Aorta (tissue), 5 donors: ENCODE measurements at places on chromosomes 2 and 18. TPM values are rescaled to one million over a fixed set of nuclear protein-coding genes. Genes with fewer than 3 reads are reported as not detected.

ANO7 gene
- total RNA-seq, result 5.4 TPM

DNA sequence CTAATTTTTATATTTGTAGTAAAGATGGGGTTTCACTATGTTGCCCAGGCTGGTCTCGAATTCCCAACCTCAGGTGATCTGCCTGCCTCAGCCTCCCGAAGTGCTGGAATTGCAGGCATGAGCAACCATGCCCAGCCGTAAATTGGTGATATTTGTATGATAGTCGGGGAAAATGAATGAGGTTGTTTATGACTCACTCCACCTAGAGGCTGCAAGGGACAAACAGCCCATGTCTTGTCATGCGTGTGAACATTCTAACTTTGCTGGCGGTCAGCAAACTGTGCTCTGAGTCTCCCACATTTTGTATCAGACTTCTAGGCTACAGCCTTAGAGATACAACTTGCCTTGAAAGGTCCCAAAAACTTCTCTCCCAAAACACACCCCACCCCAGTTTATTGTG is 133.5 kb upstream of the DTNA start:
- DNase-seq, result no peak

DNA sequence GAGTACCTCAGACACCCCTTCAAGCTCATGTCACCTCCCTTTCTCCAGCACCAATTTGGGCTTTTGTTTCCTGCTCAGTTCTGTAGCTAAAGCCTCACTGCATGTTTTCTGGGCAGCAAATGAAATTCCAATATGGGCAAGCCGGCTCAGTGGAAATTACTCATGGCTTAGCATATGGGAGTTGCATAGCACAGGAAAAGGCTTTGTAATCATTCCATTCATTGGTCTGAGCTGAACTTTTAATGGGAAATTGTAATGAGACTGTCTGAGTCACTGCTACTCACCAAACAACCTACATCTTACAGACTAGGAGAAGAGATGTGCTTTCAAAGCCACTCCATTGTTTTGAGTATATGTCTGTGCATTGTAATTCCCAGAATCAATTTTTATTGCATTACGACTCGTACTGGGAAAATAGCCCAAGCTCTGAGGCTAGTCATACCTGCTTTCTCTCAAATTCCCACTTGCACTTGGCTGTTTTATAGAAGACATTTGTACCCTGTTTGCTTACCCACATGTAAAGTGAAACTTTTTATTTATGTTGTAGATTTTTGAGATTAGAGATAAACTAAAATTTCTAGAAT is 139.5 kb upstream of the LRATD1 start:
- DNase-seq, result no peak

ANKRD30BL gene
- total RNA-seq, result not detected

DNA sequence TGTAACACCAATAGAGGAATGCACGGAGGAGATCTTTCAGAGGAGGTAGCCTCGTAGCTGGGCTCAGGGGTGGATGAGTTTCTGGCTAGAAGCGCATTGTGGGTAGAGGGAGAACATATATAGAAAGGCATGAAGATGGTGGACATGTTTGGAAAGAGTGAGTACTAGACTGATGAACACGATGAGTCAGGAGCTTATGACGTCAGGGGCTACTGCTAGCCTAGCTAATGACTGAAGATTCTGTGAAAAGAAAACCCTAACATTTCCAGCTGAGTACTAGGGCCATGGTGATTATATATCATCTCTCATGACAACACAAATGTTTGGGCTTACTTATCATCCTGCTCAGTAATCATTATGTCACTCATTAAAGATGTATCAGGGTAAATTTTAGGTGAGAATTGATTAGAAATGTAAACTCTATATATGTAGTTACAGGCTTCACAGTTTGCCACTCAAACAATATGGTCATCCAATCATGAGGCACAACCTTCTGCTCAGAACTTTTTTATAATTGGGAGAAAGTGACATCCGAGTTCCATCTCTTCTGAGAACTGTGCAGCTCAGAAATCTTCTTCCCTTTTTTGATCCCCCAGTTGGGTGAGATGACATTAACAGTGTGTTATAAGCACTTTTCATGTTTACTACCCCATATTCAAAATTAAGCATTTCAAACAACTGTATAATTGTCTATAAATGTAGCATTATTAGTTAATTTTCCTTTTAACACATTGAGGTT is 22.2 kb upstream of the IL1RN start:
- DNase-seq, result no peak

SLC19A3 gene
- total RNA-seq, result 2.8 TPM

DNA sequence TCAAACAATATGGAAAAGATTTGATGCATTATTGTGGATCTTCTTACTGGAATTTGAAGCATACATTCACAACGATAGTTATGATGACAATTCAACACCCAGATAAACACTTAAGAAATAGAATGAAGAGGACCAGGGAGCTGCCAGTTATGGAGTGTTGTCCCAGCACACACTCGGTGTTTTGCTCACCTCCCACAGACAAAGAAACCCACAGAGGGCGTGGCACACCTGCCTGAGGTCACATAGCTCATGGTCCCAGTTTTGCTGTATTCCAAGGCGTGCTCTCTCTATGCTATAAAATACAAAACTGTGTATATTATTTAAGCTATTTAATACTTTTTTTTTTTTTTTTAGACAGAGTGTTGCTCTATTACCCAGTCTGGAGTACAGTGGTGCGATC is 31.1 kb downstream of the EFR3B start:
- DNase-seq, result no peak

DNA sequence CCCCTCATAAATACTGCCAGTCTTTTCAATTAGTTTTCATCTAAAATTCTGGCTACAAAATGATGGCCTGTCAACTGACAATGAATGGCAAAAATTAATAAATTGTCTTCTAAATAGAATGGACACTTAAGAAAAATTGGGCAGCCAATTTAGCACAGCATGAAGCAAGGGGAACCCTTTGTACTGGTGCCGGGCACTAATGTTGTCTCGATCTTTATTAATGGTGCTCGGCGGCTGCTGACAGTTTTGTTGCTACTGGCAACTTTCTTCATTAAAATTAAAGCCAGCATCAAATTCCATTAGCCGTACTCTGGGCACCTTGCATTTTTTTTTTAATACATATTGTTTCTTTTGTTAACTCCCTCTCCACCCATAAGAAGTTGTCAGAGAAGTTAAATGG is 309.3 kb downstream of the GBX2 start:
- no peak for DNase-seq

ADAM17 gene
- 47.0 TPM for total RNA-seq

- no peak for DNase-seq
Observed at GRCh38 chr2:196225213-196225612, 53.8 kb upstream of the STK17B start.

DNA sequence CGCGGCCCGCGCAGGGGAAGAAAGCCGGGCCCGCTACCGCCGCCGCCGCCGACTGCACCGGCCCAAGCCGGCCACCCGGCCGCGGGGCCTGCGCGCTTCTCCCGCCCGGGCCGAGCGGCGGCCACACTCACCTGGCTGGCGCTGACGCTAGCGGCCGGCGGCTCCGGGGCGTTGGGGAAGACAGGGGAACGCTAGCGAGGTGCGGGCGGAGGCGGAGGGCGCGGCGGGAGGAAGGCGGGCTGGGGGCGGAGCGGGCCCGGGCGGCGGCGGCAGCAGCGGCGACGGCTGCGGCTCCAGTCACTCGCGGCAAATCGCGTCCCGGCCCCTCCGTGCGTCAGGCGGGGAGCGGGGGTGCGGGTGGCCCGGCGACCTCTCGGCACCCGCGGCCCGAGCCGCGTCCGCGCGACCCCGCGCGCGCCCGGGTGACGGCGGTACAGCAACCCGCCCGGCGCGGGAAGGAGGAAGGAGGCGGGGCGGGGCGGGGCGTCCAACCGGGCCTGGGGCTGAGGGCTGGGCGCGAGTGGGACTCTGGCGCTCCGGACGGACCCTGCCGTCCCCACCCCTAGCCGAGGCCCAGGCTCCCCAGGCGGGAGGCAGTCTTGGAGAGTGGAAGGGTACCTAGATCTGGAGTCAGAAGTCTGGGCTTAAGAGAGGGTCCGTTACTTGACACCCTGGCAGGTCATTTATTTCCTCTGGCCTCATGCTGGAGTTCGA is at the start of gene SESTD1:
TSS of gene SESTD1 (minus strand) at position 465 of the 714 bp plus-strand sequence. CDS start 72,991 bp downstream, outside the sequence.
- DNase-seq, result peak; percentile 88

LIMS1 gene
- total RNA-seq, result 76.7 TPM

COL4A4 gene
- total RNA-seq, result 15.8 TPM

- no peak for DNase-seq
Observed at GRCh38 chr2:48695991-48696390, 59.5 kb downstream of the LHCGR start.

DNA sequence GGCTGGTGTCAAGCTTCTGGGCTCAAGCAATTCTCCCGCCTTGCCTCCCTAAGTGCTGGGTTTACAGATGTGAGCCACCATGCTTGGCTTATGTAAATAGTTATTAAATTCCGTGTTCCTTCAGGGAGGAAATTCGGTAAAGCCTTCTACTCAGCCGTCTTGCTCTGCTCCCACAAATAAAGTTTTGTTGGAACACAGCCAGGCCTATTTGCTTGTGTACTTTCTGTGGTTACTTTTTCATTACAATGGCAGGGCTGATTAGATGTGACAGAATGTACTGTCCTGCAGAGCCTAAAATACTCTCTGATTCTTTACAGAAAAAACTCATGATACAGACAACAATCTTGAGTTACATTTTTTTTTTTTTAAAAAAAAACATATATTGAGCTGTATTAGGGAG is 68.8 kb upstream of the TACR1 start:
- DNase-seq, result no peak

GRCh38 chr2:21042958-21043743 is 722 bp downstream of the APOB start:
- peak; percentile 70 for DNase-seq

- no peak for DNase-seq
Observed at GRCh38 chr2:195730912-195731311, 73.9 kb downstream of the SLC39A10 start.

FAM161A gene
- 2.4 TPM for total RNA-seq

BMP10 gene
- not detected for total RNA-seq

GRCh38 chr2:228675646-228676045 is 494.2 kb upstream of the SPHKAP start:
- DNase-seq, result no peak

PAX3 gene
- total RNA-seq, result not detected

GRCh38 chr2:204505488-204505887 is 39.8 kb upstream of the PARD3B start:
- DNase-seq, result no peak

GRCh38 chr2:37831081-37831780 is 93.9 kb upstream of the RMDN2 start:
- DNase-seq, result no peak

- DNase-seq, result no peak
Observed at GRCh38 chr2:25806941-25807340, 71.3 kb downstream of the ASXL2 start.

GAREM2 gene
- total RNA-seq, result 7.7 TPM

DNA sequence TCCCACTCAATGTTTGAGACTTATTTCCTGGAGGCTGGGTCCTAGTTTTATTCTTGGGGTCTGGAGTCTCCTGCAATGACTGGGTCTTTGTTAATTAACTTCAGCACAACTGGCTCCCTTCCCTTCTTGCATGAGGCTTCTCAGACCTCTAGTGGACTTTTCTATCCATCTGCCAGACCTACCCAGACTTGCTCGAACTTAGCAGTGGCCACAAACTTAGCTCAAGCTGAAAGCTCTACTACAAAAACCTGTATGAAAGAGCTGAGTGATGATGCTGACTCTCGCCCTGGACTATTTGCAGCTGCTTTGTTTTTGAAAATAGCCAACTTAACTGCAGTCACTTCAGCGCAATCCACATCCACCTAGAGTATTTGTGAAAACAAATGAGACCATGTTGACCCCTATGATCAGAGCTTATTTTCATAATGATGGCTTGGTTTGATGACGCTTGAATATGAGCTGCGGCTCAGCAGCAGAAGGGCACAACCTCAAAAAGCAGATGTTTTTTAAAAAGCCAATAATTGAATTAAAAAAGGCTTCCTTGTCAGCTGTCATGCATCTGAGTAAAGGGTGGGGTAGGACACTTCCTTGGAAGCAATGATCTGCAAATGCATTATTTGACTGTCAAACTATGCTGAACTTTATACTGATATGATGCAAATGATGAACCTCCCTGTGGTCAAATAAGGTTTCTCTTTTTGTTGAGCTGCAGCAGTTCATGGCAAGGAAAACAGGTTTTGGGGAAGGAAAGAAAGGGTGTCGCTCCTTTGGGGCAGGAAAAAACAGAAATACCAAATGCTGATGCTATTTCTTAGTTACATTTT is 10.6 kb upstream of the ANXA4 start:
- DNase-seq, result no peak

QPCT gene
- total RNA-seq, result 4.0 TPM

TLX2 gene
- total RNA-seq, result not detected

DNA sequence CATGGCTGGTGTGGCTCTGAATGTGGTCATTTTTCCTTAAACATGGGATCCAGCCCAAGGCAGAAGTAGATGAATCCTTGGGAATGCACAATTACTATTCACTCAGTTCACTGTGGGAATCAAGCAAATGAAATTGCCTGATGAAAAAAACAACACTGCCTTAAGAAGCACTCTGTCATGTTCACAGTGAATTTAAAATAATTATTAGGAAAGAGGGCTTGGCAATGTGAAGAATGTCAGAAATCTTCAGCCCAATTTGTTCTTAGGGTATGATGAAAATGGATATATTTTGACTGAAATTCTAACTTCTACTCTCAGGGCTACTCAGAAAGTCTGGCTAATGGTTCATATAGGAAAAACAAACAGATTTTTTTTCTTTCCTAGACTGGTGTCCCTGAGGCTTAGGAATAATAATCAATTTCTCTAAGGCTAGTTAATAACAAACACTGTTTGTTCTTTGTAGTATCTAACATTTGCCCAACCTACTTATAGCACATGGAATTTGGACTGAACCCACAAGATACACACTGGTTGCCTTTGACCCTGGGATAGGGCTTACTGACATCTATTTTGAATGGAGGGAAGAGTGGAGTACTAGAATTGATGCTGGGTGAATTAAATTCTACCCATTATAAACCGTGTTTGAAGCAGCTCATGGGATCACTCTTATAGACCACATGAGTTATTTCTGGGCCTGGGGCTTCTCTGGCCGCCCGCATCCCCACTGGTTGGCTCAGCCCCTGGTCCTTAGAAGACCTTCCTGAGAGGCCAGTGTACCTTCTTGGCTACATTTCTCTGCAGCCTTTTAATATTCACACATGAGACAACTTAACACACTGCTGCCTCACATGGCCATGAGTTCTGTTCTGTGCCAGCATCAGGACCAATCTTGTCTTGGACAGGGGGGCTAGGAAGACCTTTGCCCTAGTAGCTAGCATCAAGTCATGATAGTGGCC is 8.3 kb upstream of the MRPL33 start:
- no peak for DNase-seq
